ENCODE measurements at places on chromosomes 11 and 22. TPM values are rescaled to one million over a fixed set of nuclear protein-coding genes. Genes with fewer than 3 reads are reported as not detected.

The FGF3 gene
- not detected for total RNA-seq

The KCNJ1 gene
- not detected for total RNA-seq

The OR51E1 gene
- total RNA-seq = not detected

The NOX4 gene
- under 0.01 TPM for total RNA-seq

The RFPL2 gene
- not detected for total RNA-seq

The TENM4 gene
- total RNA-seq = 16.4 TPM

The CARD10 gene
- 1.5 TPM for total RNA-seq

The MPEG1 gene
- total RNA-seq = not detected

The RGL4 gene
- total RNA-seq = not detected

The SCGB1C1 gene
- not detected for total RNA-seq

The OR8G1 gene
- total RNA-seq = not detected

The ENTHD1 gene
- total RNA-seq = not detected

The LINC01488 gene
- not detected for total RNA-seq

The LARGE2 gene
- 0.09 TPM for total RNA-seq
